ENCODE measurements at places on chromosomes 13 and 19. TPM values are rescaled to one million over a fixed set of nuclear protein-coding genes. Genes with fewer than 3 reads are reported as not detected.

The CACNA1A gene
- total RNA-seq: 2.1 TPM

The ADGRE3 gene
- not detected for total RNA-seq

The POGLUT2 gene
- total RNA-seq: 18.0 TPM

The ZNF563 gene
- total RNA-seq: 4.4 TPM

The ZNF888 gene
- 4.7 TPM for total RNA-seq

The SGTA gene
- total RNA-seq: 38.7 TPM

The ZNF723 gene
- total RNA-seq: not detected

The C19orf38 gene
- total RNA-seq: under 0.01 TPM

The OSCAR gene
- total RNA-seq: 0.59 TPM

The STARD13 gene
- total RNA-seq: 28.2 TPM

The FLT3LG gene
- total RNA-seq: 6.5 TPM

The ACER1 gene
- not detected for total RNA-seq

The DLL3 gene
- not detected for total RNA-seq

The ZFR2 gene
- total RNA-seq: not detected

The CBLC gene
- total RNA-seq: not detected

The PCDH9 gene
- 2.9 TPM for total RNA-seq

- DNase-seq: no peak
Measured at GRCh38 chr13:40508127-40508526, 158.3 kb downstream of the FOXO1 start.

DNA sequence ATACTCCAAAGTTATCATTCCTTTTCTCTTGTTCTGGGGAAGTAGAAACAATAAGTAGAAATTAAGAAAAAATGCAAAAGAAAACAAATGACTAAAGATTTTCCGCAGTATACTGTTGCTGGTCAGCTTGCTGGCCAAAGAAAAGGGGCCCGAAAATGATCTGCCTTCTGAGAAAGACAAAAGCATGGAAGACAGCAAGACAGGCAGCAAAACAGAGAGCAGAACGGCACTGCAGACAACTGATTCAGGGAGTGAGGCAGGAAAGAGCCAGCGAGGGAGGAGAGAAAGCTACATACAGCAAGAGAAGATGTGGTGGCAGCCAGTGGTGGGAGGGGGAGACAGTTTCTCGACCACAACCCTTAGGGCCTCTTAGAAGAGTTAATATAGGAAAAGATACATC lies 5.3 kb upstream of the DOCK9 start:
- peak; percentile 67 for DNase-seq

DNA sequence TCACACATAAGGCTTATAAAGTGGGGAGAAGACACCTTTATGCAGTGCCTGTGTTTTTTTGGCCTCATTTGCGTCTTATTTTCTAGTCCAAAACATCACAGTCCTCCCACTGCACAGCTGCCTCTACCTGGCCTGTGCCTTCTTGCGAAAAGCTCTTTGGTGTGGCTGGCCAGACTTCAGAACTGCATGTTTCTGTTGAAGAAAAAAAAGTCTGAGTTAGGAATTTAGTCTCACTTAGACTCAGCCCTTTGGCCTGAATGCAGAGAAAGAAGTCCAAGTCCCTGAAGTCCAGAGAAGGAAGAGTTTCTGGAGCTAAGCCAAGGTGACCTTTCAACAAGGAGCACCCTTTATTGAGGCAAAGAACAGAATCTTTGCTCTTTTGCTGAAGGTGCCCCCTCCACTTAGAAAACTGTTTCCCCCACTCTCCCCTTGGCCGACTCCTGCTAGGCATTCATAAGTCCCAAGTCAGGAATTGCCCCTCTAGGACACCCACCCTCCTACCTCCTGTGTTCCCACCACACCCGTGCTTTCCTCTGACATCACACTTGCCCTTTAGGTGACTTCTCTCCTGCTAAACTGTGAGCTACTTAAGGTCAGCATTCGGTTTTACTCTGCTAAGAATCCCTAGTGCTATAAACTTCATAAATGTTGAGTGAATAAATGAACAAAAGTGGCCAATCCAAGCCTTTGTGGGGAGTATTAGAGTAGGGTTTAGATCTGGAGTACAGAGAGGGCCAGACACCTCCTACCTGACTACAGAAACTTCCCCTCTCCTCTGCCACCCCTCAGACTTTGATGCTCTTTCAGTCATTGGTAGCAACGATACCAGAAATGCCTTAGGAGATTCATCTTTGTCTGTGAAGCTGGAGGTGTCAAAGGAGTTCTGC lies 226.8 kb downstream of the LACC1 start:
- no peak for DNase-seq

GRCh38 chr19:34500656-34501120 lies 19.1 kb downstream of the WTIP start:
- peak; percentile 65 for DNase-seq

DNA sequence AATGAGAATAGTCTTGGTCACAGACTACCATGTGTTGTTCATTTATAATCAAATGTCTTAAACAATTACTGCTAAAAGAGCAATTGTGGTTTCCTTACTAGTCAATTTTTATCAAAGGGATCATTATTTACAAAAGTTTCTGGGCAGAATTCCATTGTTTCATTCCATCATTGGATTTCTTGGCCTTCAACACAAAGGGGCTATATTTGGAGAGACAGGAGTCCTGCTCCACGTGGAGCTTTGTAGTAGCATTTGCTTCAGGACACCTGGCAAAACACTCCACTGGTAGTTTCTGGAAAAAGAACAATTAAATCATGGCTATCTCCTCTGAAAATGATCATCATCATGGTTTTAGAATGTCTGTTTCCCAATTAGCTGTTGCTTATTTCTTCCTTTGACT lies 22.3 kb upstream of the STARD13 start:
- DNase-seq: no peak

DNA sequence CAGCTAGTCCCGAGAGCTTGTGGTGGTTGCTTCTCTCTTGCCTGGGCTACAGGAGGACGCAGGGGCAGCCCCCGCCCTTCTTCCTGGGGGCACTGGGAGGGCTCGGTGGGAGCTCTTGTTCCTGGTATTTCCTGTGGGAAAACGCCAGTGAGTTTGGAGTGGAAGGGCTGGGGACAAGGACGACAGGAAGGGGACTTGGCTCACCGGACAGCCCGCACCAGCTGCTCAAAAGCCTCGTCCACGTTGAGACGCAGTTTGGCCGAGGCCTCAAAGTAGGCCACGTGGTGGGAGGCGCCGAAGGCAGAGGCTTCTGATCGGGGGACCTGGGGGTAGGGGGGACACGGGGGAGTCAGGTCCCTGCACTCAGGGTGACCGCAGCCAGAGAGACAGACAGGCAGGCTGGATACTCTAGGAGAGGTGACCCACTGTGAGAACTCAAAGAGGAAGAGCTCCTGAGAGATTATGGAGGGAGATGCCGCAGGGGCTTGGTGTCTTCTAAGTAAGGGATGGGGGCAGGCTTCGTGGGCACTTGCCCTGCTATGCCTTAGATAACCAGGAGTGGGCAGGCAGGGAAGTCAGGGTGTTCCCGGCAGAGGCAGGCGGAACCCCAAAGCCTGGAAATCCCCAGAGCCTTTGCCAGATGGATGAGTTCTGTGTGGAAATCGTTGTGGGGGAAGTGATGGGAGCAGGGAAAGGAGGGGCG lies 4.3 kb downstream of the RRAS start:
- DNase-seq: peak; percentile 74

GRCh38 chr13:21673789-21674489 lies 3.1 kb downstream of the FGF9 start:
- peak; percentile 97 for DNase-seq

GRCh38 chr13:76363682-76364289 lies 522.4 kb downstream of the KCTD12 start:
- no peak for DNase-seq

DNA sequence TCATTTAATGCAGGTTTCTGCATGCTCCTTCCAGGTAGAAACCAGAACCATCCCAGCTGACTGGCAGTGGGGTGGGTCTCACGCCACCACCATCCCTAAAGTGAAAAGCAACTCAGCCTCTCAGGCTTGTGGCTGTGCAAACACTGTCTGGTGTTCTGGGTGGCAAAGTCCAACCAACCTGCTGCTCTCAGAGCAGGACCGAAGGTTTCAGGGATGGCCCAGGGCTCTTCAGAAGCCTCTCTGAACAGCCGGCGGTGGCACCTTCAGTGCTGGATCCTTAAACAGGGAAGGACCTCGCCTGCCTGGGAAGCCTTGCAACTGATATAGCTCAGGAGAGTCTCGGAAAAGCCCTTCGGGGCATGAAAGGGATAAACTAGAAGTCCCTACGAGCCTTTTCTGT lies 100.8 kb downstream of the COL4A1 start:
- no peak for DNase-seq

GRCh38 chr13:109668433-109669233 lies 117.8 kb downstream of the IRS2 start:
- no peak for DNase-seq

GRCh38 chr19:14616407-14616806 lies 33.5 kb downstream of the CLEC17A start:
- no peak for DNase-seq

DNA sequence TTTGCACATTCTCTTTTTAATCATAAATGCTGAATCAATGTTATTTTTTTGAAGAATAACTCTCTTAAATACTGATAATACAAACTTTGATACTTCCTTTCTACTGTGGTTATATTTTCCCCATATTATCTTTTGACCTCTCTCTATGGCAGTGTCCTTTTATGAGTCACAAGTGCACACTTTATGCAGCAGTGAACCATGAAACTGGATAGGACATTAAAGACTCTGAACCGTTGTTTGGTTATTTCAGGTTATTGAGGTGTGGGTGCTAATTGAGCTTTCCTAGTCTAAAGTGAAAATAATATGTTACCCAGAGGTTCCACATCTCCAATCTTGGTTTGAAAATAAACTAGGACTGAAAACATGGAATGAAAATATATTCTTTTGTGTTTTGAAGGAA lies 71.4 kb downstream of the DGKH start:
- DNase-seq: no peak

GRCh38 chr19:50486823-50487515 lies 10.3 kb upstream of the GARIN5A start:
- DNase-seq: no peak

GRCh38 chr13:78121001-78121400 lies 202.4 kb upstream of the EDNRB start:
- no peak for DNase-seq

DNA sequence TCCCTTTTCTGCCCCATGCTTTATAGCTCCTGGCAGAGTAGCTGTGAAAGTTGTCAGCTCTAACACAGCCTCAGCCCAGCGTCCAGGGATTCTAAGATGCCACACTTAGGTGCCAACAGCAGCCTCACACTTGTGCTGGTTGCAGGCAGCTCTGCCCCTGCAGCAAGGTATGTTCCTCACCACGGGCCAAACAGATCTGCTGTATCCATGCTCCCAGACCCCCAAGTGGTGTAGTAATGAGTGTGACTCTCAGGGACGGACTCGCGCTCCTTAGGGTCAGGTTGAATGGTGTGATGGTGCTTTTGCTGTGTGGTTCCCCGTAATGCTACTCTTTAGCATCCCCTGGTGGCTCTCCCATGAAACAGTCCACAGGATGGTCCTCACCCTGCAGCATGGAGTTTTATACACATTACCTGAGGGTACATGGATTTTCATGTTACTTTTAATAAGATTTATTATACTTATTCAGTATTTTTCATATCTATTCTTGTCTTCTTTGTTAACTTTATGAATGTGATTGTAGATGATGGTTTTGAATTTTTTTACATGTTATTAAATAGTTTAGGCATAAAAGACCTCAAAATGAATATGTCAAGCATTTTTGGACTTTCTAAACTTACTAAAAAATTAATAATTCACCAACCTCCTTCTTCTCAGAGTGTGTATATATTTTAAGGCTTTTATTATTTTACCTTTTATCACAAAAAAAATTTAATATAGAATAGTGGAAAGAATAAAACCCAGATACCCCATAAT lies 232.5 kb downstream of the SLC7A1 start:
- DNase-seq: peak; percentile 85

DNA sequence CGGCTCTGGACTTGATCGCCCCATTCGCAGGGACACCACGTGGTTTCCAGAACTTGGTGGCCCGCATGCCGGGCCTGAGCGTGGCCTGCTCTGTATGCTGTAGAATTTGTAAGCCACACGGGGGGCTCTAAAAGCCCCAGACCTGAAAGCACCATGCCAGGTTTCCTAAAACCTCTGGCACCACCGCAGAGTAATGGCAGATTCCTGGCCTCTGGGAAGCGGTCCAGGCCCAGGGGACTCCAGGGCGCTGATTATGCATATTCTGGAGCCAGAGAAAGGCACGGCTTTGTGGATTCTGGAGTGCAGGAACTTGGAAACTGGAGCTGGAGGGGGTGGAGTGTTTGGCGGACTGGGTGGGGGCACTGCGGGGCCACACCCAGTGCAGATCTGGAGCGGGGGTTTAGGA lies 3.7 kb downstream of the FTL start:
- peak; percentile 46 for DNase-seq

DNA sequence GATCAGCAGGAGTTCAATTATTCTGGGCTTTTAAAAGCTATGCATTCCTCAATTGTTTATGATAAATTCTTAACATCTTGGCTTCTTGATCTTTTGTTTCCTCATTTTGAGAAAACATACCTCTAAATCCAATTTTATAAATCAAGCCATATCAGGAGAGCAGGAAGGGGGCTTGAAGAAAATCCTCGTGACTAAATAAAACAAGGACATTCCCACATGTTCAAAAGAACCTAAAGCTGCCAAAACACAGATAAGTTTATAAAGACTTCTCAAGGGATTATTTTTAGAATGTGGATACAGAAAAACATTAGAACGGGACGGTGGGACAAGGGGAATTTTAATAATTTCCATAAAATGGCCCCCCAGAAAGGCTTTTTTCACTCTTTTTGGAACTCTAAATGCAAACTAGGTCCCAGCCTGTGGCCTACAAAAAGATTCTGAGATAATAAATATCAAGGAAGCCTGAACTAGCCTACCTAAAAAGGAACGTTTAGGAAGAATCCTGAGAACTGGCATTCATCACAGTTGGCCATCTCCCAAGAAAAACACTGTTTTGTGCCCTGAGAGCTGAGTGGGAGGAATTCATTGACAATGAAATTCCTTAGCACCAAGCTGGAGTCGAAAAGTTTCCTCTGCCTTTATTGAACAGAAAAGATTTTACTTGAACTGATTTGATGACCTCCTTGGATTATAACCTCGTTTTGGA lies 30.1 kb downstream of the ZAR1L start:
- peak; percentile 56 for DNase-seq

GRCh38 chr13:67390462-67391086 lies 160.4 kb upstream of the PCDH9 start:
- no peak for DNase-seq

- no peak for DNase-seq
Measured at GRCh38 chr19:51297406-51297805, 14.0 kb upstream of the IGLON5 start.

Measured in osteoblast (primary cell).